NCI-H460 (cell line): ENCODE measurements at places on chromosomes 3 and 15.

DNA sequence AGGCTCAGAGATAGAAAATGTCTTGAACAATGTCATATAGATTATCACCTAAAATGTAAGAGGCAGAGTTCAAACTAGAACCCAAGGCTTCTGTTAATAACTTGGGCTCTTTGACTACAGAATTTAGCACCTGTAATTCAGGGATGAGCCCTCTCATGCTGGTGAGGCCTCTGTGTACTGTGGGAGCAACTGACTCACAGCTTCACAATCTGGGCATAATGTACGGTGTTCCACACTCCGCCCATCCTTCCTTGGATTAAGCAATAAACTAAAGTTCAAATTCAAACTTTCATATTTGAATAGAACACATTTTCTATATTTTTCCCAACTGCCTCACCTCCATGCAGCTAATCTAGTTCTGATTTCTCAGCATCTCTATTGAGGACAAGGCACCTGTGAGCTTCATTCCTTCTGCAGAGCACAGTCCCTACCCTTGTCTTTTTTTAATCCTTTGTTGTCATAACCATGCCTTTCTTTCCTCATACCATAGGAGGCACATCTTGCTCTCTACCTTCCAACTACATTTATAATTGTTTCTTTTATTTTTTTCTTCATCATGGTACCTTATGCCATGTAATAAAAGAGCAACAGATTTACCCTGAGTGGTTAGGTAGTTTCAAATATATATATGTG, 392.1 kb downstream of the NLGN1 start:
- DNase-seq = no peak

DNA sequence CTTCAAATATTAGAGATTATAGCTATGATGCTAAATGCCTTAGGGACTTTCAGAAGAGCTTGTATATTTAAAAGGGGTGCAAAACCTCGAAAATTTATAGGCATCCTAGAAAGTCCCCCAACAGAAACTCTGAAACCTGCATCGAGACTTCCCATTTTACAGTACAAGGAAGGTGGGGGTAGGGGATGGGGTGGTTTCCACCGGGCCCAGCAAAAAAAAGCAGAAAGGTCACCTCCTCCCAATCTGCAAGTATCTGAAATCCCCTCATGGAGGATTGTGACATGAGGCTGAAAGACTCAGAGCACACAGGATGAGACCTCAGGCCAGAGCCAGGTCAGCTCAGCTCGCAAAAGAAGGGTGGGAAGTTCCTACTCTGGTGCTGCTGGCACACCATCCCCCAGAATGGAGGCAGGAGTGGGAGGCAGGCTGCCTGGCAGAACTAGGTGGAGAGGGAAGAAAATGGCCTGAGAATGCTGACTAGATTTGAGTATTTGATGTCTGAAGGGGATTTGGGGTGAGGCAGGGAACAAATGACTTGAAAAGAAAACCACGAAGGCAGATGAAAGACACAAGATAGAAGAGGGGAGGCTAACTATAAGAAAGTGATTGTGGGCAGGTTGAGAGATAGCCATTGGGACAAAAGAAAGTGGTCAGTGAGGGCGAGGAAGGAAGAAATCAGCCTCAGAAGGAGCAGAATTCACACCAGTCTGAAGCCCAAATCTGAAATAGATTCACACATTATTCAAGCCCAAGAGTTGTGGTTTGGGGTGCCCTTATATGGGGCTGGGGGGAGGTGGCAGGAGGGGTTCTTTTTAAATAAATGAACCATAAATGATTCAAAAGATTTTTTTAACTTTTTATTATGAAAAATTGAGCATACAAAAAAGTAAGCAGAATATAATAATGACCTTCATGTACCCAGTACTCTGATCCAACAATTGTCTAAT, 22.5 kb upstream of the TSC22D2 start:
- DNase-seq = no peak

GRCh38 chr15:101539492-101539891, 50.0 kb upstream of the PCSK6 start:
- no peak for DNase-seq

DNA sequence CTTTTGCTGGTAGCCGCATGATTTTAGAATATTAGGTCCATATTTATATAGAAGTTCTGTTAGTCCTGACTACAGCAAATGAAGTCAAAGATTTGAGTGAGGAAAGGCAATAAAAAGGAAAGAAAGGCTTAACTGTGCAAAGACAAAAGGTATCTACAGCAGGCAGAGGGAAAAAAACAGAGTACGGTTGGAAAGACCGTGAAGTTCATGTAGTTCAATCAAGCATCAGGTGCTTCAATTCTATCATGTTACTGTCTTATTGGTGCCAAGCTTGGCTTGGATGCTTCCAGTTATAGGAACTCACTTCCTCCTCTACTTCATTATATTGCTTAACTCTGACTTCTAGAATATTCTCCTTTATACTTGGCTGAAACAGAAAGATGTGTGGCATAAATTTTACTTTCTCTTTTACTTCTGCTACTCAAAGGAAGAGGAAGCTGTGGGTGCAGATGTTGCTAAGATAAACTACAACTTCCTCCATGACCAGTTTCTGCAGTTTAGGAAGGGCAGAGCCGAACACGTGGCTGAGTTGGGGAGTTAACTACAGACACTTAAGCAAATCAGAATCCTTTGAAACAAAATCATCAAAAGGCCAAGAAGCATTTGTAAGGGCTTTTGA, 72.6 kb upstream of the ZBED2 start:
- no peak for DNase-seq
